ENCODE measurements at places on chromosomes 5 and 9.

DNA sequence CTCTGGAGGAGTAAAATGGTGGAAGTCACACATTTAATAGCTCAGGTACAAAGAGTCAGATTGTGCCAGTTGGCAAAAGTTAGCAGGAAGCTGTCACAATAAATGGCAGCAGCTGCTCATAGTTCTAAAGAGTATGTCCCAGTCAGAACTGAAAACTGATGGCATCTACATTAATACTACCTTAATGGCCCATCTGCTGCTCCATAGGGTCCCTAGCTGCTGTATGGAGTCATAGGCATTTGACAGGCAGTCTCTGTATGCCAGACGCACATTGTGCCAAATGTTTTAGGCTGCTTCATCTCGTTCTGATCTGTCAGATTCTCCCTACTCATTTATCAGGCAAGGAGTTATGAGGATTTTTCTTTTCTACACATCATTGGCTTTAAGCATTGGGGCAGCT, 515.8 kb upstream of the ARRDC3 start:
- no peak for DNase-seq

GRCh38 chr5:107636555-107636954, 34.2 kb downstream of the EFNA5 start:
- DNase-seq: no peak

GRCh38 chr5:61493973-61494372, 161.9 kb downstream of the ZSWIM6 start:
- no peak for DNase-seq

- DNase-seq: no peak
Measured at GRCh38 chr9:15622318-15622971, 69.6 kb downstream of the CCDC171 start.

- no peak for DNase-seq
Measured at GRCh38 chr9:138068601-138069035, 191.0 kb downstream of the CACNA1B start.

GRCh38 chr5:98938464-98938863, 9.7 kb upstream of the CHD1 start:
- DNase-seq: no peak

GRCh38 chr5:141615991-141616720, 2.6 kb downstream of the DIAPH1 start:
- no peak for DNase-seq

DNA sequence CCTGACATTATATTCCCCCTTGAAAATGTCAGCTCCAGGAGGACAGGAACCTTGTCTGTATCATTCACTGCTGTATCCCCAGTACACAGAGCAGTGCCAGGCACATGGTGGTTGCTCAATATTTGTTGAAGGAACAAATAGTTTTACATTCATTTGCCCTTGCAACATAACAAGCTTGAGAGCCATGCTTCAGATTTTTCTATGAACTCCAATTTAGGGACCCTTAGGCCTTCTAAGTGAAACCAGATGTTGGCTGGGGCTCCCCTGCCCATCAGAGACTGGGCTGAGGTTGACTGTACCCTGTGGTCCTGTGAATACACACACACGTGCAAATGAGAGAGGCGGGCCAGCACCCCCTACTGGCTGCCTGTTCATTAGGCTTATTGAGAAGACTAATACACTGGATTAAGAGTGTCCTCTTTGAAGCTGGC, 214.9 kb upstream of the WWC1 start:
- DNase-seq: no peak

- DNase-seq: no peak
Measured at GRCh38 chr9:100581661-100582060, 3.8 kb downstream of the CAVIN4 start.

GRCh38 chr9:116287721-116288120, 134.1 kb downstream of the PAPPA start:
- DNase-seq: no peak

GRCh38 chr9:117768750-117769395, 64.7 kb downstream of the TLR4 start:
- no peak for DNase-seq

GRCh38 chr9:137130176-137130755, 8.7 kb upstream of the GRIN1 start:
- no peak for DNase-seq

DNA sequence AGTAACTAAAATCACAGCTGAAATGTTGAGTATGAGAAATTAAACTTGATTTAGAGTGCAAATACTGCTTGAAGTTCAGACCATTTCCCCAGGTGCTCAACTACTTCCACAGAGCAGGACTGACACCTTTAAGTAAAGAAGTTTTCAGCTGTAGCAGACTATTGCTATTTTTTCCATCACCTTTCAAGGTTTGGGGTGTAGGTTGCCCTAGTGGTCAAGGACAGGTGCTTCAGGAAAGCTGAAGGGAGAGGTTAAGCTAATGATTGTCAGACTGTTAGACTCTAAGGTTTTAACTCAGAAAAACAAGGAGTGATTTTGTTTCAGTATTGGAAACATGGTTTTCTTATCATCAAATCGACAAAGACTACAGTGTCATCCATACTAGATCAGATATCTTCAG, 162.1 kb downstream of the CCDC192 start:
- no peak for DNase-seq

DNA sequence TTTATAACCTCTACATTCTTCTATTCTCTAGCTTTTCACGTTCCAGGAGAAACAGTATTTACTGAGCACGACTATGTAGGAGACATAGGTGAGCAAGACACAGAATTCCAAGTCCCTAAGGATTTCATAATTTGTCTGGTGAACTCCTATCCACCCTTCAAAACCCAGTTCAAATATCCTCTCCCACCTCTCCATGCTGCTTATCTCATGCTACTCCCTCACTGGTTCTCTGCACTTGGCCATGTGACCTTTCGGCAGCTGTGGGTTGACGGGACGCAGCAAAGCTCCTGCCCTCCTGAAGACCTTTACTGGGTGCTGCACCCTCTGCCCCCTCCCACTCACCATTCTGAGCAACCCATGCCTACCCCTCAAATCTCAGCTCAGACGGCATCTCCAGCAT, 173.2 kb downstream of the RGS3 start:
- no peak for DNase-seq

GRCh38 chr9:72635197-72635596, 113.8 kb downstream of the TMC1 start:
- DNase-seq: no peak

DNA sequence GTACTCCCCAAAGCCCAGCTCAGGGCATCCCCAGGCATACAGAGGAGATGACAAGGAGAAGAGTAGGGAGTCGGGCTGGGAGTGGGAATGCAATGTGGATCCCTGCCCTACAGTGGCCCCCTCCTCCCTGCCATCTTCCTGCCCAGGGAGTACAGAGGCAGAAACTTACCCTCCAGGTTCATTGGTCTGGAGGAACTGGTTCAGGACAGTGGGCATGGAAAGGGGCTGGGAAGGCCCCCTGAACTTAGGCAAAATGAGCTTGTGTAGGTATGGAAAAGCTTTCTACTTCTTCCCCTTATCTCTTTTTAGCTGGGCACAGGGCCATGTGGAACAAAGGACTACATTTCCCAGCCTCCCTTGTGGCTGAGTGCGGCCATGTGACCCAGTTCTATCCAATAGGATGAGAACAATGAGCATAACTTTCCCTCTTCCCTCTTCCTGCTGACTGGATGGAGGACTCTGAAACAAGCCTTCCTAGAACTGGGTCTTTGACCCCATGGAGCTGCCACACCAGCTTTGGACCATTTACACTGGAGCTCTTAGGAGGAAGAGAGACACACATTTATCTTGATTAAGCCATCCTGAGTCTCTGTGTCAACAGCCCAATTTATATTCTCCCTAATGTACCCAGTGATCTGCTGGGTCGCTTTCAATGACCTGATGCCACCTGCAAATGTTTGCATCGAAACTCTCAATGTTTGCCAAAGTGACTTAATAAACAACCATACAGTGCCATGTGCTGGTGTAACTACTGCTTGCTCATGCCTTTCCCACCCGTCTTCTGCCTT, 25.0 kb upstream of the HMCN2 start:
- no peak for DNase-seq

- no peak for DNase-seq
Measured at GRCh38 chr5:2381070-2381469, 370.4 kb downstream of the IRX2 start.

GRCh38 chr9:134213508-134213850, 49.1 kb upstream of the RNU6ATAC start:
- peak; percentile 8 for DNase-seq

DNA sequence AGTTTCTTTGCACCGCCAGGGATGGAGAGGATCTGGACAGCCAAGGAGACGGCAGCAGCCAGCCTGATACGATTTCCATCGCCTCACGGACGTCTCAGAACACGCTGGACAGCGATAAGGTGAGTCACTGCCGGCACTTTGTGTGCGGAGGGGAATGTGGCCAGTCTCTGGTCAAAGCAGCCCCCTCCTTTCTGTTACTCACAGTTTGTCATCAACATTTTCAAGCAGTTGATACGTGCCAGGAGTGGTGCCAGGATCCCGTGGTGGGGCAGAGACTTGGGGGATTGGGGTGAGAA, 175.1 kb upstream of the OTULINL start:
- DNase-seq: no peak

DNA sequence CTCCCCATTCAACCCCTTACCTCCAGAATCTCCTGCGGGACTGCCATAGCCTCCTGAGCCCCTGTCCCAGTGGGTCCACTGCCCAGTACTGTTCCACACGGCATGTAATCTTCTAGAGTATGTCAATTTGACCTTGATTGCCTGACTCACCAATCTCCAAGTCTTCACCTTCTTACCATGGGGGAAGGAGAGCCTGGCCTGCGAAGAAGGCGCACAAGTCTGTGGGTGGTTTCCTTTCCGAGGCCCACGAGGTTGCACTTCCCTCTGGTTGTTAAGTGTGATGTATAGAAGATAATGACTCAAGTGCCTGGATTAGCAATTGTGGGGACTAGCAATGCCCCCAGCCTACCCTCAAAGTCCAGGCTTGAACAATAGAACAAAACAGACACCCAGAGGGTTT, 8.1 kb upstream of the TENT4A start:
- no peak for DNase-seq

- no peak for DNase-seq
Measured at GRCh38 chr9:127092041-127092608, 30.3 kb downstream of the ANGPTL2 start.

GRCh38 chr5:159161361-159162214, 47.8 kb downstream of the RNF145 start:
- DNase-seq: no peak

- no peak for DNase-seq
Measured at GRCh38 chr5:138369261-138369660, 16.8 kb downstream of the KDM3B start.

GRCh38 chr5:155106221-155106620, 92.7 kb downstream of the KIF4B start:
- DNase-seq: no peak

- no peak for DNase-seq
Measured at GRCh38 chr5:10432059-10433008, 9.3 kb upstream of the ROPN1L start.

DNA sequence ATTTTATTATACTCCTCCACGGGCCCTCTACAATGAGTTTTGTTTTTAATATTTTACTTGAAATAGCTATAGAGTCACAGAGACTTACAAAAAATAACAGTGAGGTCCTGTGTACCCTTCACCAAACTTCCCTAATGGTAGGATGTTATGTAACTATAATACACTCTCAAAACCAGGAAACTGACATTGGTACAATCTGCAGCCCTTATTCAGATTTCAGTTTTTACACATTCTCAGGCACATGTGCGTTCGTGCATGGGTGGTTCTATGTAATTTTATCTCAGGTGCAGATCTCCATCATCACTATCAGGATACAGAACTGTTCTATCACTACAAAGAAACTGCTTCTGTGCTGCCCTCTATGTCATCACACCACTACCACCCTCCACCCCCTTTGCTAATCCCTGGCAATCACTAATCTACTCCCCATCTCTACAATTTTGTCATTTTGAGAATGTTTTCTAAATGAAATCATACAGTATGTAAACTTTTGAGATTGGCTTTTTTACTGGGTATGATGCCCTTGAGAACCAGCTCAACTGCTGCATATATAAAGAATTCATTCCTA, 16.4 kb downstream of the RAB14 start:
- no peak for DNase-seq

DNA sequence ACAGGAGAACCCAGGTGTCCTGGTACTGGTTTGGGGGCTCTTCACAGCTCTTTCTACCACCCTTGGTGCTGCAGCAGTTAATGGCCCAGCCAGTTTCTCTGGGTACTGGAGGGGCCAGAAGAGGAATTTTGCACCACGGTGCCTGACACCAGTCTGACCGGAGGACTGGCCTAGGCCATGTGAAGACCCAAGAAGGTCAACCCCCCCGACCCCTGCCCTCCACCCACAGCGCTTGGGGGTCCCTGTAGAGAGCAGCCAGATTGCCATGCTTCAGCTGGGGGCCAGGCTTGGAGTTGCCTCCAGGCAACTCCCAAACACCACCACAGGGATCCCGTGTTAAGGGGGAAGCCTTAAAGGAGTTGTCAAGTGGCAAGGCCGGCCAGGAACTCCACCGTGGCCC, 6.2 kb downstream of the ARSI start:
- no peak for DNase-seq

DNA sequence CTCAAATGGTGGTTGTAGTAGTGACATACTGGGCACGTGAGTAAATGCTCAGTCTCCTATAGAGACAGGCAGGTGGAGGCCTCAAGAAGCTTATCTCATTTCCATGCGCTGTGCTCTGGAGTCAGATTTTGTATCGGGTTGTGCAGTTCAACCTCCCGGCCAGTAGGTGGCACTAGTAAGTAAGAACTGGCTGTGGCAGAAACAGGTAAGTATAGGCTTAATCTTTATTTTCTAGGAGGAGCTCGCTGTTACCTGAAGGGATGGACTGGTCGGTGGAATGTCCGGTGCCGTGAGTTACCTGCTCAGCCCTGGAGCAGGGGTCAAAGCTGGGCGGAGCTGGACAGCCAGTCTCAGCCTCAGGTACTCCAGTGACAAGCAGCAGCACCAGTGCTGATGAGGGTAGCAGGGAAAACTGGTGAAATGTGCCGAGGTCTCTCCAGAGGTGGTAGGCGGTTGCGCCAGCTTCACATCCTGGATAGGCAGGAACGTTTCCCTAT, 880.1 kb upstream of the SEMA6A start:
- DNase-seq: no peak

GRCh38 chr5:125717209-125717608, 706.0 kb upstream of the GRAMD2B start:
- no peak for DNase-seq

Data from CD8-positive, alpha-beta memory T cell (primary cell).